ENCODE measurements at places on chromosomes 11 and 22.

DNA sequence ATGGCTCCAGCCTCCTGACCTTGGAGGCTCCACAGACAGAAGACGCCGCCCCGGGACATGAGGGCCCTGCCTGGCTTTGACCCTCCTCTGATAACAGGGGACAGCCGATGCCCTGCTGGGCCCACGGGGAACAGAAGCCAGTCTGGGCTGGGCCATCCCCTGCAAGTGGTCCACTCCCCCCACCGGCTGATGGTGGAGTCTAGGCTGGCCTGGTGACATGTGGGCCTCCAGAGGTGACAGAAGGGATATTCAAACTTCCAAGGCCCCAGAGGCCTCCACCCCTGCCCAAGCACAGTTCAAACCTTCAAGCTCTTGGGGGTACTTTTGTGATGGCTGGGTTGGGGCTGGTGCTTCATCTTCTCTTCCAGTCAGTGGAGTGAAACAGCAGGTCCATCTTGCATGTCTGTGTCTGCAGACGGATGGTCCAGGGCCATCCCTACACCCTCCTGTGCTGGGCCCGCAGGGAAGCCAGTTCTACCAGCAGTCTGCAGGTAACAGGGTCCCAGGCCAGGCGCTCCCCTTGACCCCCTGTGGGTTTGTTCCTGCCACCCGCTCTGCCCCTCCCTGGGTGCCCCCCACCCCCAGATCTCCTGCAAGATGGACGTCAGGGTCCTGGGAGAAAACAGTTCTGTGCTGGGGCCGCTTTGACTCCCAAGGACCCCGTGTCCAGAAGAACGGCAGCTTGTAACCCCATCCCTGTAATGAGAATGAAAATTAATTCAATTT, 929.9 kb downstream of the BRD1 start:
- no peak for DNase-seq

- DNase-seq: no peak
These were observed 51.6 kb downstream of the DGCR2 start for GRCh38 chr22:19070397-19071169.

DNA sequence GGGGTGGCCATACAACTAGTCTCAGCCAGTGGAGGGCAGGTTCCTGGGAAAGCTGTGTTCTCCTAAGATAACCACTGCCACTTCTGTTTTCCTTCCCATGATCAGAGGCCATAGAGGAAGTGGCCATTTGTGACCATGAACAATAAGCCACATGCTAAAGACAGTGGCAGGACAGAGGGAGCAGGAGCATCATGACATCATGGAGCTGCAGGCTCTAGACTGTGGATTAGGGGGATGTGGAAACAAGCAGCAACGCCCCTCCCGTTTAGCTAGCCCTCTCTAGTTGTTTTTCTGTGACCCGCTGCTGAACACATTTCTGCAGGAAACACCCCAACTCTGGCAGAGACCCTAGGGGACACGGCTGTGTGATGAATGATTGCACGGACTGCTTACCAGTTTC, 195.0 kb upstream of the NECTIN1 start:
- DNase-seq: no peak

DNA sequence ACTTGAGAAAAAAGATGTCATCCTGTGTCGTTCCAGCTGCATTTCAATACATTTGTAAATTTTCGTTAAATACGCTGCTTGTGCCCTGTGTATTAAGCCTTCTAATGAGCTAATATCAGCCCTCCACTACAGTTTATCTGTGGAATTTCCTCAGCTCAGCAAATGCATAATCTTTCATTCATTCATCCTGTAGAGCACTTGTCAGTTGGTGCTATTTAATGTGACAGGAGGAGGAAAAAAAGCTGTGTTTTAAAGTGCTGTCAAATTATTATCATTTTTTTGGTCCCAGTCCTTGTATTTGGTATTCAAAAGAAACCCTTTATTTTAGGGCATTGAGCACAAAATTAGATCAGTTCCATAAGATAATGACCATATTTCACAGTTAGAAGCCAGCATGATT, 184.7 kb downstream of the FAT3 start:
- DNase-seq: no peak

- DNase-seq: no peak
These were observed 1.6 kb upstream of the CHRM4 start for GRCh38 chr11:46393231-46393616.

- no peak for DNase-seq
These were observed 79.4 kb upstream of the LMO1 start for GRCh38 chr11:8342821-8343681.
